ENCODE measurements at places on chromosomes 2 and 18.

DNA sequence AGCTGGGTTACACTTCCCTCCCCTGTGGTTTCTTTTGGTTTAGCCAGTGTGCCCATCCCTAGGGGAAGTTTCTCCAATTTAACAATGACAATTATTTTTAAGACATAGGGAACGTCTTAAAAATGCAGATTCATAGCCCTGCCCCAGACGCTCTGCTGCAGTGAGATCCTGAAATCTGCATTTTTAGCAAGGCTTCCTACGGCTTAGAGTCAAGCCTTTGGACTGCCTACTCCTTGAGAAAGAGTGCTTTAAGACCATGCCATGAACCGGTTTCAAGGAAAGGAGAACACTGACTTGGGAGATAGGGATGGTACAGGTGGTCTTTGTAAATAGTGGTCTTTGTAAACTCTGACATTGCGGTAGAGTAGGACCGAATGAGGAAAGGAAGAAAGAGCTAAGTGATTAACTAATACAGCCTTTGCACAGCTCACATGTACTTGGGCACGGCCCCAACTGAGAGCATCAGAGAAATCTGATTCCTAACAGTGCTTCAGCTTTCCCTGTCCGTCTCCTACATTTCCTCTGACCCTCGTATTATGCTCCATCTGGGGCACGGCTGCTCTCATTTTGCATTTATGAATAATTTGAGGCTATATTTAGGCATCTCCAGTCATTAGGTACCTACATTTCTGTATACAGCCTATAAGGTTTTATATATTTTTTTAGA lies 217.6 kb upstream of the TANK start:
- DNase-seq, result no peak

- DNase-seq, result no peak
Measured at GRCh38 chr2:37563375-37564015, 107.9 kb downstream of the CDC42EP3 start.

GRCh38 chr2:161238265-161238559 lies 70.0 kb upstream of the PSMD14 start:
- DNase-seq, result no peak

GRCh38 chr2:208642125-208642779 lies 235.7 kb downstream of the PTH2R start:
- no peak for DNase-seq

DNA sequence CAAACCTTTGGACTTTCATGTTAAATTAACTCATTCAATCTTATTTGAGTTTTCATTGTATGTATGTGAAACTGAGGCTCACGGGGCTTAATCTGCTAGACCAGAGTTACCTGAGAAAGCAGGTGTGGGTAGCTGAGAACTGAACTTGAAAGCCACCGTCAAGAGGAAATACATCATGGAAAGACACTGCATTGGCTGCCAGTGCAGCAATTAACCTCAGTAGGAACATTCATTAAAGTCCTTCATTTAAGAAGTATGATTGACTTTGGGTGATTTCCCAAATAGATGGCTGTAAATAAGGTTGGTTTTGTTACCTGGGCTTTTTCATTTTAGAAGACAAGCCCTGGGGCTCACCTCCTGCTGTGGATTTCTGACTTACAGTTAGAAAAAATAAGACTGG lies 36.5 kb upstream of the MGAT5 start:
- no peak for DNase-seq

DNA sequence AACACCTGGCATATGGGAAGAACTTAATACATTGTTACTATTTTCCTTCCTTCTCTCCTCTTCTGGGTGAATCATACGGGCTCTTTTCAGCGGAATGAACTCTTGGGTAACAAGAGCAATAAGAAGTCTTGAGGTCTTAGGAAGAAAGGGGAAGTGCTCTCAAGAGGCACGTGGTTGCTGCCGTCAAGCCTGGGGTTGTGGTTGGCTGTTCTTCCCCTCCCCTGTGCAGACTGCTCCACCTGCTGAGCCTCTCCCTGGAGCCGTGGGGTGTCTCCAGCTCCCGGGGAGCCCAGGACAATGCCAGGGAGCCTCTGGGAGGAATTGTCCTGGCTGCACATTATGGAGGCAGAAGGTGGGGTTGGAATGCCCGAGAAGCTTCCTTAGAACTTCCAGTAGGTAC lies 19.4 kb downstream of the TOGARAM2 start:
- peak; percentile 52 for DNase-seq

GRCh38 chr2:179051250-179051649 lies 1.3 kb upstream of the CCDC141 start:
- DNase-seq, result no peak

DNA sequence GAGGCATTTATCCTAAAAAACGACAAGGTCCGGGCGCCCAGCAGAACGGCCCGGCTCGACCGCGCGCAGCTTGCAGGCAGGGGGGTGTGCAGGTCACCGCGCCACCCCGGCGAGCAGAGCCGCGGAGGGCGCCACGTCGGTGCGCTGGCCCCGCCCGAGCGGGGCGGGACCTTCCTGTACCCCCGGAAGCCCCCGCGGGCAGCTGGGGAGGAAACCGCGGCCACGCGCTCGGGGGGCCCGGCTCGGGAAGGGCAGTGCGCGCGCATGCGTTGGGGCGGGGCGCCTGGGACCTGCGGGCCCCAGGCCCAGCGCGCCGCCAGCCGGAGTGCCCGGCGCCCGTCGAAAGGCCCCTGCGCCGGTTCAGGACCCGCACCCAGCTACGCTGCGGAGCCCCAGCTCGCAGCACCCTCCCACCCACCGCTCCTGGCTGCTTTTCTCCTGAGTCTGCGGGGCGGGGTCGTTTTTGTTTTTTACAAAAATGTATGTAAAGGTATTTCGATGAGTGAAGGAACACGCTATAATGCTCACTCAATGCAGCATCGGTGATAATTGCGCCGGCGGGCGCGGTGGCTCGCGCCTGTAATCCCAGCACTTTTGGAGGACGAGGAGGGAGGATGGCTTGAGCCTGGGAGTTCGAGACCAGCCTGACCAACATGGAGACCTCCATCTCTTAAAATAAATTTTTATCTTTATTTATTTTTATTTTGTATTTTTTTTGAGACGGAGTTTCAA lies 47.7 kb upstream of the POMC start:
- DNase-seq, result peak; percentile 71

DNA sequence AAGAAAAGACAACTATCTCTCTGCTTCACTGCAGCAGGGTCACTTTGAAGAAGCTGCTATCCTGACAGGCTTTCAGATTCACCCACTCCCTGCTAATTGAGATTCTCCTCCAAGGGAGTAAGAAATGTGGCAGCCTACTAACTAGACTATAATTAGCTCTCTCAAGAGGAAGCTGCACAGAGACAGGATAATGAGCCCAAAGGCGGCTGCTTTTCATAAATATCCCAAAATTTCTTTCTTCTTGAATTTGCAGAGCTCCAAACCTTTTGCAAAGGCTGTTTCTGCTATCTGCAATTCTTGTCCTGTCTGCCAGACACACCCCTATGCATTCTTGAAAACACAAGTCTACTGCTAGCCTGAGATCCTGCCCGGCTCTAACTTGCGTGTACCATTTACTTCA lies 54.0 kb upstream of the RNU4ATAC start:
- DNase-seq, result no peak
